Suppressor macrophage treated with lipopolysaccharide for 1 hour (primary cell): ENCODE measurements at places on chromosomes 1 and 21.
A peak's percentile ranks its signal among the peaks of the same experiment; 100 is the strongest.

DNA sequence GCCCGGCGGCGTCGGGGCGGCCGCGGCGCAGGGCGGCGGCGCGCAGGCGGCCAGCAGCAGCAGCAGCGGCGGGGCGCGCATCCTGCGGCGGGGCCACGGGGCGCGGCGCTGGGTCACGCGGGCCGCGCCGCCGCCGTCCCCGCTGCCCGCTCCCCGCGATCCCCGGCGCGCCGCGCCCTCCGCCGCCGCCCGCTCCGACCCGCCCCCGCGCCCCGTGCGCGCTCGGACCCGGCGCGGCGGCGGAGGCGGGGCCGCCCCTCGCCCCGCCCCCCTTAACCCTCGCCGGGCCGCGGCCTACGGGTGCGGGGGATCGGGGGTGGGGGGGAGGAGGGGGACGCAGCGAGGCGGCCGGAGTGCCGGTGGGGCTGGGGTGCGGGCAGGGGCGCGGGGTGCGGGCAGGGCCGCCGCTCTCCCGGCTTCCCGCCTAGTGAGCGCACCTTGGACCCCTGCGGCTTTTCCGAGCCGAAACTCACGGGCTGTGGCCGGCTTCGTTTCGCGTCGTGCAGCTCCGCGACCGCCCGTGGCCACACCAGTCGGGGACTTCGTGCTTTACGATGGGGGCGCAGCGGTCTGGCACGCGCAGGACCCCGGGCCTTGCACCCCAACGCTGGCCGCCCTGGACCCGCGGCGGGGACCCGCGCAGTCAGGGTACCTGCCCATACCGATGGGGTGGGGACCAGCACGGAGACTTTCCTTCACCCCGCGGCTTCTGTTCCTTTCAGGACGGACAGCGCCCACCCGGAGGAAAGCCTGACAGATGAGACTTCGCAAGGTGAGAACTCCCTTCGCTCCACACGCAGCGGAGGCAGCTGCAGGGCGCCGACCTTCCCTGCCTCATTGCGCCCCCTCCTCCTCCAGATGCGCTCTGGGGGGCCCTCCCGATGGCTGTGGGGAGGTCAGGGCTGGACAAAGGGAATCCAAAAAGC, at the start of gene FNDC10:
Gene FNDC10 (minus strand): TSS at position 201 of the 926 bp plus-strand sequence. CDS start 120 bp downstream, at position 81.
- no peak for DNase-seq

DNA sequence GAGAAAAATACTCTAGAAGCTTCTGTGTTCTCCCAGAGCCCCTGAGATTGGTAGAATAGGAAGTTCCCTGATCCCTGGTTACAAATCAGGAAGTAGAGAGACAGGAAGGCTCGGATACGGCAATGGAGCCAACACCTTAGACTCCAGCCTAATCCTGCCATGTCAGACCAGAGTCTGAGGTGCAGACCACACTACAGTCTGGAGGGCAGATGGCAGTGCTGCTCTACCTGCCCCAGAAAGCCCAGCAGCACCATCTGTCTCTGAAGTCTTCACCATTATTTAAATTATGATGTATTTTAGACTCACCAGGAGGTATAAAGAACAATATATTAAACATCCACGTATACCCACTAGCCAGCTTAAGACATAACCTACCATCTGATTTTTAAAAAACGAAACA, 93.0 kb downstream of the MTR start:
- DNase-seq: no peak

GRCh38 chr21:16186742-16187141, 457.0 kb downstream of the USP25 start:
- no peak for DNase-seq

GRCh38 chr1:23291706-23292105, 52.4 kb downstream of the HNRNPR start:
- peak; percentile 19 for DNase-seq

- DNase-seq: no peak
Measured at GRCh38 chr1:235151033-235151432, 10.0 kb downstream of the RBM34 start.

DNA sequence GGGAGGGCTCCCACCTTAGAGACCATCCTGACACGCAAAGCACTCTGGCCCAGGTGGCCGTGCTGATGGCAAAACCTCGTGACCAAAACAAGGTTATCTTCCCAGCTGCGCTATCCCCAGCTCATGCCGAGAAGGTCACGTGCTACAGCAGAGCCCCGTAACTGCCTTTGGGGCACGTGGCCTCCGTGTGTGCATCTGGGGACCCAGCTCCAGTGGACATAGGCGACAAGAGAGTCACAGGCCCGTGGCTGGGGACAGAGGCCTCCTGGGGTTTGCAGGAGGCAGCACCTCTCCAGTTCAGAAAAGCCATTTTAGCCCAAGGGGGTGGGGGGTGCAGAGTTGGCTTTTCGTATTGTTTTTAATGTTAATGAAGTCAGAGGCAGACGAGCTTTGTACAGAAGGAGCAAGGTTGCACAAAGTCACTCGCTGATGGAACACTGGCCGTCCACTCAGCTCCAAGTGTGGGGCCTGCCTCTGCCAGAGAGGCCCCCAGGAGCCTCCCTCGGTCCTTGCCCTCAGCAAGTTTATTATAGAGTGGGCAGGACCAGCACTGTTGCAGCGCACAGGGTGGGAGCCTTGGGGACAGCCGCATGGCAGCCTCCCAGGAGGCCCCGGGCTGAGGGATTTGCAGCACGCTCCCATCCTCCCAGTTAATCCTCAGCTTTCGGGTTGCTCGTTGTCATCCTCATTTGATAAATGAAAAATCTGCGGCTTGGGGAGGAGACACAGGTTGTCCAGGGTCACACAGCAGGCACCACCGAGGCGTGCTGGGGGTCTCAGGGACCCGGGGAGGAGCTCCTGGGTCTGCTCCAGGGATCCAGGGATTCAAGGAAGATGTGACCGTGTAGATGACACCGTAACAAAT, 8.0 kb upstream of the PDE9A start:
- no peak for DNase-seq

- no peak for DNase-seq
Measured at GRCh38 chr1:205013683-205014367, 29.2 kb upstream of the CNTN2 start.

- DNase-seq: peak; percentile 21
Measured at GRCh38 chr1:38990386-38990737, 714 bp upstream of the AKIRIN1 start.

DNA sequence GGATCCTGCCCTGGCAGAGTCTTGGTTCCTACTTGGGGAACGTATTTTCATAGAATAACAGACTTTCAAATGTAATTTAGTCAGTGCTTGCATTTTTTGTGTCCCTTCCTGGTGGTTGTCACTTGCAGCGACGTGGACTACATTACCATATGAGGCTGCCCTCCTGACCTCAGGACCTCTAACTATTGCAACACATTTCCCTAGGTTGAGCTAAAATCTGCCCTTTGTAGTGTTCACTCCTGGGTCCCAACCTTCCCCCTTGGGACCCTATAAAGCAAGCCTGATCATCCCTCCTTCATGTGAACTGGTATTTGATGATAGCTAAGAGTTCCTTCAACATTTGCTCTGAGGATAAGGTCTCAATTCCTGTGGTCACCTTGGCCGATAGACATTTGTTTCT, 95.6 kb upstream of the CACNA1E start:
- no peak for DNase-seq

DNA sequence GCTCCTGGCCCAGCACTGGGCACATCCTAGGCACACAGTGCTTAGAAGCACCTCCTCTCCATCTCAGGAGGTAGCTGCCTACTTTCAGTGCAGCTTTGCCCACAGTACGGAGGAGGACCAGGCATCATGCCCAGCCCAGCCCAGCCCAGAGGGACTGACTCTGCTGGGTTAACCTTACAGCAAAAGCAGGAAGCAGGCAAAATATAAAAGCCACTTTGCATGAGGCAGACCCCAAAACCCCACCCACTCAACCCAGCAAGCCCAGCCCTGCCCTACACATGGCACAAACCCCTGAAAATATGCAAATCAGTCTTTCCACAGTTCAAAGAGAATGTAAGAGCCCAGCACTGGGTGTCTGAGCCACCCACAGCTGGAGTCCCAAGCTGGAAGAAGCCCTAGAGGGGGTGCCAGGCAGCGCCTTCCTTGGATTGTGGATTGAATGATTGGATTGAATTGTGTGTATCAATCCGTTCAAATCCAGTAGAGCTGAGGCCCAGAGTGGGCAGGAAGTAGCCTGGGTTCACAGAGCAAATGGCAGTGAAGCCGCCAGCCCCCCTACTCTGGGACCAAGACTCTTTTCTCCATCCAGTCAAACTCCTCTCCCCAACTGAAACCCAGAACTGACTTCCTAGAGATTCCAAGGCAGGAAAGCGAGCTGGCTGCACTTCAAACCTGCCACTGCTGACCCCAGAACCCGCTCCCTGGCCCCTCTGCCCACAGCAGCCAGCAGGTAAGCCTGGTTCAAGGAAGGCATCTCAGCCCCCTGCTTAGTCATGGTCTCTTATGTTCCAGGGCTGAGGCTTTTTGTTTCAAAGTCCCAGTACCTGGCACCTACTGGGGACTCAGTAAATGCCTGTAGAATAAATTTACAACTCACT, 117.7 kb downstream of the LACTBL1 start:
- no peak for DNase-seq

GRCh38 chr1:30535595-30536325, 187.6 kb downstream of the MATN1 start:
- DNase-seq: no peak

- DNase-seq: no peak
Measured at GRCh38 chr1:17886386-17886785, 131.3 kb downstream of the ACTL8 start.

GRCh38 chr1:183487674-183488442, 15.6 kb downstream of the SMG7 start:
- peak; percentile 38 for DNase-seq

DNA sequence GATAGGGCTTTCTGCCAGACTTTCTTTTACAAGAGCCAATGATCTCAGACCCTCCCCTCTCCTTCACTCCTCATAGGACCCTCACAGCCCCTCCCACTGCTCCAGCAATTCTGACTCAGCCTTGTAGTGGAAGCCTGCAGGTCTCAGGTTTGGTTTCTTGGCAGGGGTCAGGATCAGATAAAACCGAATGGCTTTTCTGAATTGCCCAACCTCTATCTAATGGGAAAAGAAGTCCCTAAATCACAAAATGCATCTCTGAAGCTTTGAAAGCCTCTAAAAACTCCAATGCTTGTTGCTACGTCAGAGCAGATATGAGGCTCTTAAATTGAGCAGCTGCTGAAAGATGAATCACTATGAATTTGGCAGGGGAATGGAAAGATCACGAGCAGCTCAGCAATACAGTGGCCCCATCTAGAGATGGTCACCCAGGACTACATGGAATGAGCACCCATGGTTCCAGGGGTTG, 74.5 kb downstream of the NID1 start:
- DNase-seq: no peak

DNA sequence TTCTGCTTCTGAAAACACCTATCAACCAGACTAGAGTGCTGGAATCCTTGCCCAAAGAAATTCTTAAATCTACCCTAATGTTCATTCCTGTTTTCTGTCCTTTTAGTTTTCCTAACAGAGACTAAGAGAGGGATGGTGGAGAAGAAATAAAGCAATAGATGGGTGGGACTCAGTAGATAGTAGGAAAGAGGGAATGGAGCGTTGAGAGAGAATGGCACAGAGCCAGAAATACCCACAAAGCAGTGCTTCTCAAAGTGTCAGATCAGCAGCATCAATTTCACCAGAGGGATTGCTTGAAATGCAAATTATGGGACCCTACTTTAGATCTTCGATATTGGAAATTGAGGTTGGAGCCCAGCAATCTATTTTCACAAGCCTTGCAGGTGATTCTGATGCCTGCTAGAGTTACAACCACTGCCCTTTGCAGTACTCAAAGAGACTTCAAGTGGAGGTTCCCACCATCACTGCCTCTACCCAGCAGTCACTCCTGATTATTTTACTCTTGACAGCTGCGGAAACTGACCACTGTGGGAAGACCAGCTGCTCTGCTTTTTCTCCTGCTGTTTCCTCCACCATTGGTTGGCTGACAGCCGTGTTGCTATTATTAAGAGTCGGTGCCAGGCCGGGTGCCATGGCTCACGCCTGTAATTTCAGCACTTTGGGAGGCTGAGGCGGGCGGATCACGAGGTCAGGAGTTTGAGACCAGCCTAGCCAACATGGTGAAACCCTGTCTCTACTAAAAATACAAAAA, 11.4 kb upstream of the PRPF3 start:
- no peak for DNase-seq

GRCh38 chr1:29390491-29391361, 154.4 kb downstream of the PTPRU start:
- no peak for DNase-seq

GRCh38 chr21:31914472-31914871, 41.7 kb downstream of the HUNK start:
- no peak for DNase-seq

- DNase-seq: no peak
Measured at GRCh38 chr1:213003256-213003655, 12.4 kb downstream of the ANGEL2 start.

DNA sequence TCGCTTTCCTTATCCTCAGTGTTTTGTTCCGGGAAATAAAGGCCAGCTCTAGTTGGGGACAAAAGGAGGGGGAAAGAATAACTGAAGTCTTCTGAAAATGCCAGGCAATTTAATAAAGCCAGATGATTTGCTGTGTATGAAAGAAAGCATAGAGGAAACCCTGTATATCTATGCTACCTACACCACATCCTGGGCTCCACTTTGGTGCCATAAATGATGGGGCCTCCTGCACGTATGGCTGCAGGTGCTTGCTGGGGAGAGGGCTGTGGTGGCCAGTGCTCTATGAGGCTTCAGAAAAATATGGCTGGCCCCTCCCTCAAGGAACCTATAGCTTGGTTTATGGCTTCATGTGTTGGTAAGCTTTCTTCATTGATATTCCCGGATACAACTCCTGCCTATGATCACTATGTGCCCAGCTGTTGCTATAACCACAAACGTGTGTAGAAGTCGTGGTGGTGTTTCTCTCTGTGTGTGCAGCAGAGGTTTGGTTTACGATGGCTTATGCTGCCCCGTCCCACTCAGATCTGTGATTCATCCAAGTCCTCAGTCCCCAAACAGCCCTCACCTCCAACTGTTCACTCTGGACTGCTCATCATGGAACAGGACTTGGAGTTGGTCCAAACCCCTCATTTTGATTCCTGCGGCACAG, 59.5 kb downstream of the BACE2 start:
- no peak for DNase-seq

- DNase-seq: no peak
Measured at GRCh38 chr1:32250893-32251716, at the start of gene LCK. Gene LCK, plus strand, starts transcription at chr1:32251265. Its CDS starts 23,065 bp downstream, at chr1:32274330.

GRCh38 chr1:67957066-67957465, 93.4 kb downstream of the DIRAS3 start:
- no peak for DNase-seq

- DNase-seq: no peak
Measured at GRCh38 chr21:24705201-24705600, 902.1 kb downstream of the MRPL39 start.

- peak; percentile 41 for DNase-seq
Measured at GRCh38 chr1:59494145-59494833, 197.4 kb downstream of the FGGY start.

DNA sequence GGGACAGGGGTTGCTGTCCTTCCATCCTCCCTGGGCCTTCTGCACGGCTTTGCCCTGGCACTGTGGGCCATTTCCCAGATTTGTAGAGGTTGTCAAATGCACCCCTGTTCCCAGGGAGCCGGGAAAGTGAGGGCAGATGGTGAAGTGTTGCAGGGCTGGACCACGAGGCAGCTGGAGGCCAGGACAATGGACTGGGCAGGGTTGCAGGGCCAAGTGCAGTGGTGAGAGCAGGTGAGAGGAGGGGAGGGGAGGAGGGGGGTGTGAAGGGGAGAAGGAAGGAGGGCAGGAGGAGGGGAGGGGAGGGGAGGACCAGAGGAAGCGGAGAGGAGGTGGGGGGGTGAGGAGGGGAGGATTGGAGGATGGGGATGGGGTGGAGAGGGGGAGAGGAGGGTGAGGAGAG, 443.9 kb downstream of the CAMTA1 start:
- no peak for DNase-seq

GRCh38 chr21:37043818-37044217, 29.1 kb downstream of the PIGP start:
- DNase-seq: no peak
